ENCODE measurements at places on chromosomes 7 and 10.

DNA sequence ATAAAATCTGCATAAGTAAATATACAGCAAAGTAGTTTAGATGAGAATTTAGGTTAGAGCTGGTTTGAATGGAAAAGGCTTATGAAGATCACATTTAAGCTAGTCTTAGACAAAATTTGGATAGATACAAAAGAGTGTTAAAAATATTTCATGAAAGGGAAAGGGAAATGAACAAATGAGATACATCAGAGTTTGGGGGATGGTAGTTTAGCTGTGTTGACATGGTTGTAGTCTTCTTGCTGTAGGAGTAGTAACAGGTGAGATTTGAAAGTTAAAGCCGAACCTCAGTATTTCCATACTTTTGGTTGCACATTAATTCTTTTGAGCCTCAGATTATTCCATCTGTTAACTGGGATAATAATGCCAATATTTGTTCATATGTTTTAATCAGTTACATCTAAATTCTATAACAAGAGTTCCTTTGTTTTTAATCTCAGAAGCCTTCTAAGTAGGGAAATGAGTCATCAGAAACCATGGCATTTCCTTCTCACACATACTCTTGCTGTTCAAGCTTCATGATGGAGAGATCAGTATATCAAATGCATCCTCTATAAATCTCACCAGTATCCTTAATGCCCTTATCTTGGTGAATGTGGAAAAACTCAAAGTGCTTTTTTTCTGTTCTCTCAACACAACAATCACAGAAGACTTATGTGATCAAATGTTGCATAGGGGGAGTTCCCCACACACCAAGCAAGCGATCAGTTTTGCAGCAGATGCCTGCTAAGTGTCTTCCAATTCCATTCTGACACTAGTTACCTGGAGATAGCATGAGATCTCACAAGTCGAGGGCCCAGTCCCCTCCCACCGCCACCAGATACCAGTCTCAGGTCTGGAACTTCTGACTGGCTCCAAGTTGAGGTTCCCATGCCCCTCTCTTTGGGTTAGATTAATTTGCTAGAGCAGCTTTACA lies 84.7 kb downstream of the MAPK8 start:
- no peak for DNase-seq

DNA sequence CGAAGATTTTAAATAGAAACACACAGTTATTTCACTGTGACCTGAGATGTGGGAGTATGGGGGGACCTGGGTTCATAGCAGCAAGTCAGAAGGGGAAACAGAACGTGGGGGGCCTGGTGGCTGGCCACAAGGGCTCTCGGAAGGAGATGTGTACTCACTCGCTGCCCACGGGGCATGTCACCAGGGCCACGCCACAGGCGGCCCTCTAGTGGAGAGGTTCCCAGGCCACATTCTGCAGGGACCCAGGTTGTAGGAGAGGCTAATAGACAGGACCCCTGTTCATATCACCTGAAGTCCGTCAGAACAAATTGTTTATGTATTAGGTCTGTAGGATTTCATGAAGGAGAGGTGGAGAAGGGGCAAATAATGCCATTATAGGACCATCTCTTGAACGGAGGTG lies 25.1 kb upstream of the SVOPL start:
- no peak for DNase-seq

DNA sequence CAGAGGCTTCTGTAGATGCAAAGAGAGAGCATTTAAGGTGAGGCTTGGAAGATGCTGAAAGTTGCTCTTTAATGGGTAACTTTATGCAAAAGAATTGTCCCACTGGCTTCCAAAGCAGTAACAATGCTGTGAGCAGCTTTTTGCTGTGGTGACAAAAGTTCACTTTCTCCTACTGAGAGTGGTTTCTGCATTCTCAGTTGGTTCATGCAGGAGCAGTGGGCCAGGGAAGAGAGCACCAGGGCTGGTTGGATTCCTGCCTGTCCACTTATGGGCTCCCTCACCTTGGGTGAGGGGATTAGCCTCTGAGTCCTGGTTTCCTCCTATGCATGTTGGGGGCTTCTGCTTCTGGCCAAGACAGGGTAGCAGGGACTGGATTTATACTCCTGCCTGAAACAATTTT lies 31.1 kb upstream of the GOLGA7B start:
- DNase-seq, result no peak

DNA sequence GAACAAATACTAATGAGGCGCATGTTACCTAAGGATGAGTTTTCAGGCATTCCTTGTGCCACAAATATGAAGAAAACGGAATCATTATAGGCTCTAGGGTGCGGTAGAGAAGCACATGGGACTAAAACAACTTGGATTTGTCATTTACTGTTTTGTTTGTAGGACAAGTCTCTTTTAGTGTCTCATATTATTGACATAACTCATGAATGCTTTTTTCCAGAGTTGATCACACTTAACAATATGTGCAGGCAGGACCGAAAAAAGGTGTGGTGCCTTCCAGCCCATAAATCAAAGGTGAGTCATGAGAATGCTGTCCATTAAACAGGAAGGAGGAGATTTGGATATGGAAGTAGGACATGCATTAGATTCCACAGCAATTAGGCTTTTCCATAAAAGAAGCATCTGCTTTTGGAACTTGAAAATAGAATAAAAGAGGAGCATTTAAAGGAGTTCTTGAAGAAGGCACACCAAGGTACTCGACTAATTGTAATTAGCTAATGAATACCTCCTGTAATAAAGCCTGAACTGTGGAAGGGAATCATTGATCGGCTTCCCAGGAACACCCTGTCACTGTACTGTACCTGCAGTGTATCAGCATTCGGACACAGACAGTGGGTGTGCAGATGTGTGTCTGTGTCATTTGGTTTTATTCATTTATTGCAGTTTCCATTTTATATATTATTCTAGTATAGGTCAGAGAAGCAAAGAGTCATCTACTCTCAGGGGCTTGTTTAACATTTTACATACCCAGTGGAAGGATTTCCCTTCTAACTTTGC lies 119.7 kb upstream of the KLF14 start:
- no peak for DNase-seq

DNA sequence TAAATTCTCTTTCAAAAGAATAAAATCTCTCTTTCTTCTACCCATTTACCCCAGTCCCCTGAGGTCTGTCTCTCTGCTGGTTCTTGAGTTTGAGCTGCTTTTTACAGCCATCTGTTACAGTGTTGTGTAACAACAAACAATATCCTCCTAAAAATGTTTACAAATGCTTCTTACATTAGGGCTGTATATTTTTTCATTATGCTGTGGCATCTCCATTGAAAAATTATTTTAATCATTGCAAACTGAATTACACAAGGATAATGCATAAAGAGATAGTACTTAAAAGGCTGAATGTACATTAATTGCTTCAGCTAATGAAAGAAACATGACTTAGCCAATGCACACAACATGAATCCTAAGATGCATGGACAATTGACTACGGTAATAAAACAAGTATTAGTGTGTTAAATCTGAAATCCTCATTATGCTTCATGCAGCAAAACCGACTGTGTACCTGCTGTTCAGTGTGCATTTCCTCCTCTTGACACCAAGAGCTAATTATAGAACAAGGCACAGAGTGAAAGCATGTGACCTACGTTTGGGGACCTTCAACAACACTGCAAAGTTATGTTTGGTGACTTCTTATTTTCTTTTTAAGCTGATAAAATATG lies 181.7 kb upstream of the RHOBTB1 start:
- no peak for DNase-seq

GRCh38 chr10:29881336-29881771 lies 178.0 kb downstream of the JCAD start:
- no peak for DNase-seq

GRCh38 chr7:139505563-139505962 lies 17.9 kb upstream of the CLEC2L start:
- no peak for DNase-seq

GRCh38 chr7:129083525-129083924 lies 28.6 kb upstream of the TNPO3 start:
- no peak for DNase-seq

Measured in NCI-H146 (cell line).